ENCODE measurements at places on chromosomes 12 and 14.

DNA sequence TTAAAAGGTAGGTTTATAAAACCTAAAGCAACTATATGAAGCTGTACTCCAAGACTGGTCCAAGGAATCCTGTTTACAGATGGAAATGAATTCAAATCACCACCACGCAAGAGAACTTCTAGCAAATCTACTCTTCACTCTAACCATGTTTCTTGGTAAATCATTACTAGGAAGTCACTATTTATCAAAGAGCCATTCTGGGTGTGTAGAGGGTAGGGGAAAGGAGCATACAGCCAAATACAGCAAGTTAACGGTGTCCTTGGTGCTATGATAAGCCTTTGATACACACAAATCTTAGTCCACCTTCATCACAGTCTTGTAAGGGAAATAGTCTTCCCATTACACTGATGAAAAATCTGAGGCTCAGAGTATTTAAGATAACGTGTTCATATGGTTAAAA is 16.8 kb downstream of the NIN start:
- DNase-seq, result no peak

GRCh38 chr12:50520416-50521207 is 15.8 kb downstream of the DIP2B start:
- no peak for DNase-seq

- DNase-seq, result no peak
Measured at GRCh38 chr12:125528281-125528680, 463.0 kb downstream of the AACS start.

GRCh38 chr12:31560516-31560915 is 30.4 kb downstream of the DENND5B start:
- no peak for DNase-seq

- DNase-seq, result no peak
Measured at GRCh38 chr14:104585966-104586697, 6.6 kb downstream of the C14orf180 start.

GRCh38 chr12:58803908-58804307 is 116.4 kb downstream of the LRIG3 start:
- no peak for DNase-seq

GRCh38 chr14:85054178-85054577 is 475.8 kb upstream of the FLRT2 start:
- DNase-seq, result no peak

DNA sequence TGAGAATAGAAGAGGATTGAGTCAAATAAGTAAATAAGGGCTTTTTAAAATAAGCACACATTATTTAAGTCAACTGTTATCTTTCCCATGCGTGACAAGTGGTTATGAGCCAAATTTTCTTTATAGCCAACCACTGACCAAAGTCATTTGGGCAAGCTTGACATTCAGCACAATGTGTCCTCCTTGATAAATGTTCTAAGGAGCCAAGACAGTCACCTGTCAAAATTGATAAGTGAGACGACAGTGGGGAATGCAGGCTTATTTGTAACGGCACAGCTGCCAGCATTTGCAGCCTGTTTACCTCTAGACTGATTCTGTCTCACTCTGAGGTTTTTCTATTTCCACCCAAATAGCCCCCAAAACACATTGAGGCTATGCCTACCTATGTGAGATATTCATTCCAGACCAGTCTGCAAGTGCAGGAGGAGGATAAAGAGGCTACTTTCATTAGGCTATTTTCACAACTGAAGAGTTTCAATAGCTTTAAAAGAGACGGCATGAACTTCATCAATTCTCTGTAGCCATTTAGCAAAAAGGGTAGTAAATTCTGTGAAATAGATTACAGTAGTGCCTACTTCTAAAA is 339.5 kb downstream of the PDZRN4 start:
- no peak for DNase-seq

DNA sequence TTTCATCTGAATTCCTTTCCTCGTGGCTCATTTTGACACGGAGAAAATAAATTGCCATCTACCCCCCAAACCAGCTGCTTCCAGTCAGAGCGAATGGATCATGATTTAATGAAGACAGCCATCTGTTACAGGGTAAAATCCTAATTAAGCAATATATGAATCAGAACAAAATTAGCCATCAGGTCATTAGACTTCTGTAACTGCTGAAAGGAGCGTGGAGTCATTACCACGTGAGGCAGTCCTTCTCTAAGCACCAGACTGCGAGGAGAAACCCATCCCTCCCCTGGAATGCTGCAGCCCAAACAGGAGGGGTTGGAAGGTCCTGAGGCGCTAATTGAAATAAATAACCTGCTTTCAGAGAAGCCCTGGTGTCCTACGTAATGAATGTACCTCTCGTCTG is 51.1 kb upstream of the TCL1A start:
- no peak for DNase-seq

DNA sequence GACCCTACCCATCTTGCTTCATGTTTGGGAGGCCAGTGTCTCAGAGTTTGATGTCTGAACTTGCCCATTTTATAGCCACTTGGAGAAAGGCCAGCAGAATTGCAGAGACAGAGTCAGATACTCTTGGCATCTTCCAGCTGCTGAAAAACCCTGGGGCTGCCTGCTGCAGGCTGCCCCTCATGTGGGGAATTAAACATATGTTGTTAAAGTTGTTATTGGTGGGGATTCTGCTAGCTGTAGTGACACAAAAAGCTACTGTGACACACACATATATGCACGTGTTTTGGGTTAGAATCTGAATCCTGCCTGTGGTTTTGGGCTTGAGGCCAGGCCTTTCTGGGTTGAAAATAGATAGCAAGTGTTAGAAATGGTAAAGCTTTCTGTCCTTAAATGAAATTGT is 1288.4 kb downstream of the AACS start:
- no peak for DNase-seq

- DNase-seq, result no peak
Measured at GRCh38 chr14:49972131-49972671, 79.3 kb downstream of the ARF6 start.

DNA sequence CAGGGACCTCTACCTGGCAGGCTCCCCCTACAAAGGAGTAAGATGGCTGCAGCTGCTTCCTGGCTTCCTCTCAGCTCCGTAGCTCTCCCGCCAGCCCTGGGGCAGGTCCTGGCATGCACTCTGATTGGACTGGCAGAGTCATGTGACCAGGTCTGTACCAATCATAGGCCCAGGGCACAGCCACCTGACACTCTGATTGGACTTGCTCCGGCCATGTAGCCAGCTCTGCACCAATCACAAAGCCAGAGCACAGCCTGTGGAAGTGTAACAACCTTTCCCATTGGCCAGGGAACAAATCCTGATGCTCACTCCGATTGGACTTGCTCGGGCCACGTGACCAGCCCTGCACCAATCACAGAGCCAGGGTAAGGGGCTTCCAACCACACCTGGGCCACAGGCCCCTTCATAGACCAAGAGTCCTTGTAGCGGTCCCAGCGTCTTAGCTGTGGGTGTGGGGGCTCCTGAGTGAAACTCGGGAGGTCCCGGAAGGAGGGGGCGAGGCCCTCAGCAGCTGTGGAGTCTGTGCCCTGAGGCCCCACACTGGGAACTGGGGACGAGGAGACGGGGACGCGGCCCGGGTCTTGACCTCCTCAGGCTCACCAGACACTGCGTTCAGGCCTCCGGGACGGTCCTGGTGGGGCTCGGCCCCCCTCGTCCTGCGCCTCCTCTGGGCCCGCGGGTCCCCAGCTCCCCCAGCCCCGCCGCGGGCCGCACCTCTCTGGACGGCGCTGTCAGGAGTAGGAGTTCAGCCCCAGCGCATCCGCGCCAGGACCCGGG is 210.6 kb downstream of the ADGRD1 start:
- DNase-seq, result no peak

DNA sequence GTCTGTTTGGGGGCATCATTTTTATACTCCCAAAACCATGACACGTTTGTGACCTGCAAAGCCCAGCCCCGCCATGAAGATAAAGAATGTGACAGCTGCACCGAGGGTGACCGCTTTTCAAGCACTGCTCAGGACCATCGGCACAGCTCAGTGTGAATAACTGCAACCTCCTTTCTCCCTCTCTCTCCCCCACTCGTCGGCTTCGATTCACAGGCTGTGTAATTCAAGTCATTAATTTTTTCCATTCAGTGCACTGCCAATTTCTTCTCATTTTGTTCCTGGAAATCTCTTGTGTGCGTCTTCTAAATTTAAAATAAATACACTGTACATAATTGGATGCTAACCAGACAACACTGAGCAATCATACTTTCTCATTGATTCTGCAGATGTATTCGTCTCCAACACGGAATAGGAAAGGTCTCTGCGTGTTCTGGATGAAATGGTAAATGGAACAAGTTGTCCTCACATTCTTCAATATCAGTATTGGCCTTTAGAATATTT is 260.8 kb downstream of the TTC8 start:
- no peak for DNase-seq

DNA sequence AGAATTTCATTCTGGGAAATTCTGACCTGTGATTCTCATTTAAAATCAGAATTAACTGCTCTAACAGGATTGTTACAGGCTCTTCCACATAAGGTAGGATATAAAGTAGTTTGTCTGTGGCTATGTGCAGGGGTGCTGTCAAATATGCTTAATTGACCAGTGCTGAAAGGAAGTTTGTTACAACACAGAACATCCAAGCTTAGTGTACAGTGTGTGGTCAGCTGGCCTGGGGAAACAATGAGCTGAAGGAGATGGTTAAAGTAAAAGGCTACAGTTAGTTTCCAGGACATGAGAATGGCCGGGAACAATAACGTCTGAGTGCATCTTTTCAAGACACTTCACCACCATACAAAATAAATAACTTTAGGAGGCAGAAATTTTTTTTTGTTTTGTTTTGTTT is 68.0 kb downstream of the PKP2 start:
- DNase-seq, result no peak

GRCh38 chr12:104620837-104621531 is 164.2 kb downstream of the CHST11 start:
- DNase-seq, result no peak

DNA sequence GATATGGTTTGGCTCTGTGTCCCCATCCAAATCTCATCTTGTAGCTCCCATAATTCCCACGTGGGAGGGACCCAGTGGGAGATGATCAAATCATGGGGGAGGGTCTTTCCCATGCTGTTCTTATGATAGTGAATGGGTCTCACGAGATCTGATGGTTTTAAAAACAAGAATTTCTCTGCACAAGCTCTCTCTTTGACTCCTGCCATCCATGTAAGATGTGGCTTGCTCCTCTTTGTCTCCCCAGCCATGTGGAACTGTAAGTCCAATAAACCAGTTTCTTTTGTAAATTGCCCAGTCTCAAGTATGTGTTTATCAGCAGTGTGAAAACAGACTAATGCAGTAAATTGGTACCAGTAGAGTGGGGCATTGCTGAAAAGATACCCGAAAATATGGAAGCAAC is 146.2 kb downstream of the DPF3 start:
- no peak for DNase-seq

Measured in NCI-H1436 (cell line).